ENCODE measurements at places on chromosomes 6 and 20.

GRCh38 chr6:13302291-13302690, 26.0 kb downstream of the TBC1D7 start:
- no peak for DNase-seq

GRCh38 chr20:62112368-62112767, 9.9 kb upstream of the LSM14B start:
- no peak for DNase-seq

GRCh38 chr20:8675896-8676295, 393.0 kb upstream of the PLCB4 start:
- DNase-seq, result no peak

GRCh38 chr6:109460161-109460829, 4.7 kb upstream of the MICAL1 start:
- no peak for DNase-seq

- no peak for DNase-seq
Measured at GRCh38 chr6:28661097-28661713, 135.5 kb downstream of the GPX5 start.

Data from HS-27A (cell line).